Right forelimb (tissue), 1 donor: ENCODE measurements at places on chromosomes 7 and 10.

- no peak for DNase-seq
Measured at GRCh38 chr10:76071653-76072365, 640.4 kb downstream of the LRMDA start.

DNA sequence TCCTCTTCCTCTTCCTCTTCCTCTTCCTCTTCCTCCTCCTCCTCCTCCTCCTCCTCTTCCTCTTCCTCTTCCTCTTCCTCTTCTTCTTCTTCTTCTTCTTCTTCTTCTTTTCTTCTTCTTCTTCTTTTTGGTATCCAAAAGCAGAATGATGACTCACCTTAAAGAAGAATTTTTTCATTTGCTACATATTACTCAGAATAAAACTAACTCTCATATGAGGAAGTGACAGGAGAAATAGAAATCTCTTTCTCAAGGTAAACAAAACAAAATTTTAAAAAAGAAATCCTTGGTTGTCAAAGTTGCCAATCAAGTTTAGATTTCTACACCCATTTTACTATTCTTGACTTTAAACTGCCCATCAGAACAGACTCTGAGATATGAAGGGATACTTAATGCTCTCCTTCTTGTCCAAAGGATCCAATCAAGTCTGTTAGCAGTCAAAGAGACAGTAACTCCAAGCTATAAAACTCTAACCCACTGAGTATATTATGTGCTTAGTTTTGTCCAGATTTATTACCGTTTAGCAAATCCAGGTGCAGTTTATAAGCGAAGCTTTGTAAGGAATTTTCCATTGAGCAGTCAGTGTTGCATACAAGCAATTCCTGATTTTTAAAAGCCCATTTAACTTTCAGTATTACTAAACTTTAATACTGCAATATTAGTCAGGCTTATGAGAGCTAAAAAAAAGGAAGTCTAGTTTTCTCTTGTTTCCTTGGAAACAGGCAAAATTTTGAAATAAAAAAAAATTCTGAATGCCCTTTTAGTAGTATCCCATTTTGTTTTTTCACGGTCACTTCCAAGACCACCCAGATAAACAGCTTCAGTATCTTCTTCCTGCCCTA lies 43.1 kb upstream of the SNX13 start:
- no peak for DNase-seq

GRCh38 chr10:102777711-102778453 lies 34.1 kb downstream of the WBP1L start:
- DNase-seq = no peak

DNA sequence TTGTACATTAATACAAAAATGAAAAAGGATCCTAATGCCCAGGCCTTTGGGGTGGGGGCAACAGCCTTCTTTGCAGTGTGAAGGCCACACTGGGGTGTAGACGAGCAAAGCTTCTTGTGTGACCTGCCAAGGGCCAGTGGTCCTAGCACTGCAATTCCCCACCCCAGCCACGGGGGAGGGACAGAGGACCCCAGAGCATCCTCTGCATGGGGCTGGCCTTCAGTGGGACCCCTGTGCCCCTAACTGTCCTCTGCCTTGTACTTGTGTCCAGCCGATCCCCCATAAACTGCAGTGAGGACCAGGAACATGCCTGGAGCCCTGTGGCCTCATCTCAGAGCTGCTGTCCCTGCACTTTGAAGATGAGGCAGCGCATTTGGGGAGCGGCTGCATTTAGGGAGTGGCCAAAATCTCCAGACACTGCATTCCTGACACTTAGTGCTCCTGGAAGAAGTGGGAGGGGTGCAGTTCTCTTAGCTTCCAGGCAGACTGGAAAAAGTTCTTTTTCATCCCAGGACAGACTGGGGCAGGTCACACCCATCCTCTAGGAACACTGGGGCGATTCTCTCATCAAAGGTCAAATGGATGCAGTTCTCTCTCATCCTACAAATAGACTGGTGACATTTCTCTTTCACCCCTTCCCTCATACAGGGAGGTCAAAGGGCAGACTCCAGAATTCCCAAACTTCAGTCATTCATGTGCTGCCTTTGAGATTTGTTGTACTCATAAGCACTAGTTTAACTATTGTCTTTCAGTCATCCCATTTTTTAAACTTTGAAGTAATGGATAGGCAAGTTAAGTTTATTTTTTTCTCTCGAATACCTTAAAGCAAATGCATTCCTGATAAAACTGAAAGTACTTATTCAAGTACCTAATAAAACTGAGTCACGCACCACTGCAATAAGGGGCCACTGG lies 922 bp upstream of the MYO1G start:
- no peak for DNase-seq

DNA sequence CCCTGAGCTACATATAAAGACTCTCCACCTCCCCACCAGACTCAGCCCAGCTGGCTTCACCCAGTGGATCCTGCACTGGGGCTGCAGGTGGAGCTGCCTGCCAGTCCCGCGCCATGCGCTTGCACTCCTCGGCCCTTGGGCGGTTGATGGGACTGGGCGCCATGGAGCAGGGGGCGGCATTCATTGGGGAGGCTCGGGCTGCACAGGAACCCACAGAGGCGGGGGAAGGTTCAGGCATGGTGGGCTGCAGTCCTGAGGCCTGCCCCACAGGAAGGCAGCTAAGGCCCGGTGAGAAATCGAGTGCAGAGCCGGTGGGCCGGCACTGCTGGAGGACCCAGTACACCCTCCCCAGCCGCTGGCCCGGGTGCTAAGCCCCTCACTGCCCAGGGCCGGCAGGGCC lies 157.2 kb upstream of the GNAI1 start:
- DNase-seq = no peak

- no peak for DNase-seq
Measured at GRCh38 chr7:46301677-46302076, 380.6 kb upstream of the IGFBP3 start.

DNA sequence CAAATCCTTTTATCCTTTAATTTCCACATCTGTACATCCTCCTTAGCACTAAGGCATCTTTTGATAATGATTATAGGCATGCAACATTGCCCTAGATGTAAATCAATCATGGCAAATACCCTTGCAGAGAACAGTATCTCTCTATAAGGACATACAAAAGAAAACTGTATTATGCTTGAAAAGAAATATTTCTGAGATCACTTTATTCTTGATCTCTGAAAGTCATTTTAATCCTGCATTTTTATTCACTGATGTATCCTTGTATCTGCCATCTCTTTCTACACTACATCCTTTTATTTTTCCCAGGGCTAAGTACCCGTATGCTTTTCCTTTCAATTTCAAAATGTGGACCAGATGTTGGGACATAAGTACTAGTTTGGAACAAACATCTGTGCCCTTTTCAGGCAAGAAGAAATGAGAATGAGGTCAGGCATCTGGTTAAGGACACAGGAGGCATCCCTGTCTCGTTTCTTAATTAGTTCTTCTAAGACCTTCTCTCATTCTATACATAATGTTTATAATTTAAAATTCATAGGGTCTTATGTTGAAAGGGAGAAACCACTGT lies 338.6 kb downstream of the CNTNAP2 start:
- DNase-seq = no peak

GRCh38 chr10:98478430-98479222 lies 31.9 kb upstream of the HPS1 start:
- DNase-seq = no peak

- DNase-seq = no peak
Measured at GRCh38 chr10:69918036-69918435, 116.3 kb downstream of the COL13A1 start.

- no peak for DNase-seq
Measured at GRCh38 chr7:153628825-153629224, 423.4 kb upstream of the DPP6 start.

DNA sequence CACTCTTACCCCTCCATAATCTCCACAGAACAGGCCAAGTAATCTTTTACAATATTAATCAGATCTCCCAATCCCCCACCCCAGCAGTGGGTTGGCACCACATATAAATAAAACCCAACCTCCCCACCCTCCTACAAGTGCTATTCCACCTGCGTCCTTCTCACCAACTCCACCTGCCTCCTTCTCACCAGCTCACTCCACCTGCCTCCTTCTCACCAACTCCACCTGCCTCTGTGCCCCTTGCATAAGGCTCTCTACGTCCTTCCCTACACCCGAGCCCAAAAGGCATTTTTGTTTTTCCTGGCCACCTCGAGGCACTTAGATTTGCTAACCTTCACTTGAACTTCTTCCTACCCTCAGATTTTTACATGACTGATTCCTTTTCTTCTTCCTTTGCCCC lies 89.7 kb downstream of the ATE1 start:
- no peak for DNase-seq

DNA sequence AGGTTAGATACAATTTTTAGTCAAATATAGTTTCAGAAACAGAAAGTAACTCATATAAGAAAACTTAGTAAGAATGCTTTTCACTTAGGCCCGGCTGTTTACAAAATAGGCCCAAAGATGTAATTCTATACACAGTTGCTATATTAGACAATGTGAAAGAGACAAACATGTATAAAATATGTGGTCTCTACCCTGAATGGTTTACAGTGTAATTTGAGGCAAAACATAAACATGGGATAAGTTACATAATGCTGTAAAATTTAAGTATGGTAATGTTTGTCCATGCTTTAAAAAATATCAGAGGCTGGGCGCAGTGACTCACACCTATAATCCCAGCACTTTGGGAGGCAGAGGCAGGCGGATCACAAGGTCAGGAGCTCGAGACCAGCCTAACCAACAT lies 18.7 kb downstream of the KRIT1 start:
- DNase-seq = no peak

GRCh38 chr10:96450529-96451207 lies 63.1 kb downstream of the TLL2 start:
- DNase-seq = no peak

DNA sequence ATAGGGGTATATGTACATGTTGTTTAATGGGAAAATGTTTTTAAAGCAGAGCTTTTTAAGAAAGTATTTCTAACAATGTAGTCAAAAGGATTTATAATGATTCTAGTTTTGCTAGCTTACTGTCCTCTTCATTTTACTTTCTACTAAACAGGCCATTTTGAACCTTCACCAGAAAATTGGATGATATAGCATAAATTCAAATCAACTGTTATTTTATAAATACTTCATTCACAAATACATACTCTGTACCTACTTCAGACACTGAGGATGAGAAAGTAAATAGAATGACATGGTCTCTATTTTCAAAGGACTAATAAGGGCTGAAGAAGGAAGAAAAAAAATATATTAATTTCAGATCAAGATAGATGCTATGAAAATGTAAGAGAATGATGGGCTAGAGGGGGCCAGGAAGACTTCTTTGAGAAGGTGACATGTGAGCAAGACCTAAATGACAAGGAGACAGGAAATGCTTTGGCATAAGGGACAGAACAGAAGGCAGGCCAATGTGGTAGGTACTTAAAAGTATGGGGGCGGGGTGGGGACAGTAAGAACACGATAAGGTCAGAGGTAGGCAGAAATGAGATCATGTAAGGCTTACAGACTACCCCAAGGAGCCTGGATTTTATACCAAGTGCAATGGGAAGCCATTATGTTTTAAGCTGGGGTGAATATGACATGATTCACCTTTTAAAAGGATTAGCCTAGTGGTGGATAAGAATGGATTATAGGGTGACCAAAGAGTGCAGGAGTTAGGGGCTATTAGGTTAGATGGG lies 5.2 kb downstream of the NAMPT start:
- DNase-seq = no peak

- no peak for DNase-seq
Measured at GRCh38 chr7:15889507-15889906, 203.0 kb upstream of the MEOX2 start.
